Common myeloid progenitor, CD34-positive (primary cell): ENCODE measurements at places on chromosomes 12 and 14.
A peak's percentile ranks its signal among the peaks of the same experiment; 100 is the strongest.

DNA sequence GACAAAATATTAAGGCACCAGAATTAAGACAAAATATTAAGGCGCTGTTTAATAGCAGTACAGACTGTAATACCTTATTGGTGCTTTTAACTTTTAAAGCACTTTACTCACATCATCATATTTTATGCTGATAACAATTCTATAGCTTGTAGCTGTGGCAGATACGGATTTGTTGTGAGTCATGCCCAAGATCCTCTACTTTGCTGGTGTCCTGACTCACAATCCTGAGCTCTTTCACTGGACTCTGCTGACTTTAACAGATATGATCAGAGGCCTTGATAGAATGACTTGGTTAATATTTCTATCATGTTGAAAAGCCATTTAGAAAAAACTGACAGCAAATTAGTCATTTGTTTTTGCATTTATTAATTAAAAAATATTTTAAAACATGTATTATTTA lies 99.0 kb upstream of the PKP2 start:
- DNase-seq: no peak

- DNase-seq: no peak
Observed at GRCh38 chr12:27226407-27226929, 17.6 kb upstream of the STK38L start.

- DNase-seq: peak; percentile 75
Observed at GRCh38 chr12:11797317-11797913, 147.9 kb downstream of the ETV6 start.

- DNase-seq: no peak
Observed at GRCh38 chr12:123546281-123546680, 12.8 kb upstream of the RILPL1 start.

DNA sequence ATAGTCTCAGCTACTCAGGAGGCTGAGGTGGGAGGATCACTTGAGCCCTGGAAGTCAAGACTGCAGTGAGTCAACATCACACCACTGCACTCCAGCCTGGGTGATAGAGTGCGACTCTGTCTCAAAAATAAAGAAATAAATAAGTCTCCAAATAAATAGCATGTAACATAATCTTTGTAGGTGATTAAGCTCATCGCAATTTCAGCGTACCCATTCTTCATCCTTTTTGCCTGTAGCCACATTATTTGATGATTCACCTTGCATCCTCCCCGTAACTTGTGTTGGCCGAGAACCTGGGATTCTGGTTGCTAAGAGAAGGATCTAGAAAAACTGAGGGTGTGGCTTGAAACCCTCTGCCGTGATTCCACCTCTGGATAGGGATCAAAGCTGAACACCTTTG lies 115.1 kb downstream of the GALC start:
- no peak for DNase-seq

- DNase-seq: peak; percentile 38
Observed at GRCh38 chr12:127108360-127109215, 1158.4 kb upstream of the TMEM132C start.

GRCh38 chr12:62899568-62900390 lies 35.2 kb downstream of the PPM1H start:
- DNase-seq: no peak

DNA sequence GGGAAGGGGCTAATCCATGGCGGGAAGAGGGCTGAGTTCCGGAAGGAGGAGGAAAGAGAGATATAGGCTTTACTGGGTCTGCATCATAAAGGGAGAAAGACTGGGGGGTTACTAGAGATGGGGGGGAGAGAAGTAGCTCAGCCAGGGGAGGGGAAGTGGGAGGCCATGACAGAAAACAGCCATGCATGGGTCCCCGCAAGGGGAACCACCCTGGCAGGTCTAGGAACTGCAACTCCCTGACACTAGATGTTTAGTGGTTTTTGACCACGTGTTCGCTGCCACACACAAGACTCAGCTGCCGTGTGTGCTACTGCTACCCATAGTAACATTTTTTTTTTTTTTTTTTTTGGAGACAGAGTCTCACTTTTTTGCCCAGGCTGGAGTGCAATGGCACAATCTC lies 145.0 kb downstream of the RIMBP2 start:
- peak; percentile 79 for DNase-seq

DNA sequence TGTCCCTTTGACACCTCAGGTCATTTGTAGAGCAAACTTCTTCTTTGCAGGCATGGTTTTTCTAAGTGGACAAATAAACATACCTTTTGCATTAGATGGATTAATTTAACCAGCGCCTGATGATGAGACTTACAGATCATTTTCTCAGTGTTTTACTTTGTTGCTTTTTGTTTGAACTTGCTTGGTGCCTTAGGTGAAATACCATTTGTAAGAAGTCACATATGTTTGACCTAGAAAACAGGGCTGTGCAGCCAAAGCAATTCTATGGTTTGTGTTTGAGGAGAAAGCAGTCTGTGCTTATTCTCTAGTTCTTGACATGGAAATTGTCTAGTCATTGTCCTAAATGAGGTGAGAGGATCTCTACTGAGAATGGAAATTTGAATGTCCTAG lies 111.1 kb downstream of the DIP2B start:
- no peak for DNase-seq

- DNase-seq: no peak
Observed at GRCh38 chr14:66242001-66242400, 244.2 kb upstream of the CCDC196 start.

DNA sequence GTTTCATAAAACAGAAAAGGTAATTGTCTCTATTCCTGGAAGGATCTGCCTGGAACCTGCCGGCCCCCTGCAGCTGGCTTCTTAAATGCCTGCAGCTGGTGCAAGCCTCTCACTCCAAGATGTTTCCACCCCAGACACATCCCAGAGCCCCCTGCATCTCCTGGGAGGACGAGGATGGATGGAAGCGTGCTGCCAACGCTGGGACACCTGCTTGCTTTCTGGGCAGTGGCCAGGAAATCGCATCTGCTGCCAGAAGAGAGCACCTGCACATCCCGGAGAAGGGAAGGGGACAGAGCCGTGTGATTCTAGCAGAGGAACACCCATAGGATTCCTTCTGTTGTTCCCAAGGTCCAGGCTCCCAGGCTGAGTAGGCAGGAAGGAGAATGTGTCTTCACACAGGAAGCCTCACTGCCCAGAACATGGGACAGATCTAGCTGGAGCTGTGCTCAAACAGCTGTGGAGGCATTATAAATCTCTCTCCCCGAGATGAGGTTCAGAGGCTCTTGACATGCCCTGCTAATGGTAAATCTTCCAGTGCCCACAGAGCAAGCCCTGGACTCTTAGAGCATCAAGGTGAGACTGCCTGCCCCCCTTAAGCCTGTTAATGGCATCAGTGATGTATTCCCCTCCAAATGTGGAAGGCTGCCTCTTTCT lies 138.8 kb upstream of the MAP1LC3B2 start:
- no peak for DNase-seq

DNA sequence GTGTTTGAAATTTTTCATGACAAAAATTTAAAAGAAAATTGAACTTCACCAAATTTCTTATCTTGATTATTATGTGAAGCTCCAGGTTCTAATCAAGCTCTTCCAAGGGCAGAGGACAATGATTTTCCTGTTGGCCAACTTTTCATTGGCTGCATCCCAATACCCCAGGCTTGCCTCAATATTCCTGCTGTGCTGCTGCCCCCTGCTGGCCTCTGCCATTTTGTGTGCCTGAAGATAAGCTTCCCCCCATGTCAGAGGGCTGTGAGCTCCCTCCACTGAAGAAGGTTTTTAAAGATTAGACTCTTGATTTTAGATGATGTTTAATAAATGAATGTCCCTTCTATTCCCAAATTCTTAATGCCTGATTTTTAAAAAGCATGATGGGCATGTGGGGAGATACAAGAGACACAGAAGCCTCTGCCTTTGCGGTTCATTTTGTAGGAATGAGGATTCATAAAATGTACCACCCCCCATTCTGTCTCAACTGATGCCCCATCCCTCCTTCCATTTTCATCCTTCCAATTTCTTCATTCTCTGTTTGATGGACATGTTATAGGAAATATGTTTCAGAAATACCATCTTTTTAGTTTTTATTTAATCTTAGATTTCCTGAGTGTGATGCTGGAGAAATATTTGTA lies 76.7 kb upstream of the RGS6 start:
- peak; percentile 50 for DNase-seq

DNA sequence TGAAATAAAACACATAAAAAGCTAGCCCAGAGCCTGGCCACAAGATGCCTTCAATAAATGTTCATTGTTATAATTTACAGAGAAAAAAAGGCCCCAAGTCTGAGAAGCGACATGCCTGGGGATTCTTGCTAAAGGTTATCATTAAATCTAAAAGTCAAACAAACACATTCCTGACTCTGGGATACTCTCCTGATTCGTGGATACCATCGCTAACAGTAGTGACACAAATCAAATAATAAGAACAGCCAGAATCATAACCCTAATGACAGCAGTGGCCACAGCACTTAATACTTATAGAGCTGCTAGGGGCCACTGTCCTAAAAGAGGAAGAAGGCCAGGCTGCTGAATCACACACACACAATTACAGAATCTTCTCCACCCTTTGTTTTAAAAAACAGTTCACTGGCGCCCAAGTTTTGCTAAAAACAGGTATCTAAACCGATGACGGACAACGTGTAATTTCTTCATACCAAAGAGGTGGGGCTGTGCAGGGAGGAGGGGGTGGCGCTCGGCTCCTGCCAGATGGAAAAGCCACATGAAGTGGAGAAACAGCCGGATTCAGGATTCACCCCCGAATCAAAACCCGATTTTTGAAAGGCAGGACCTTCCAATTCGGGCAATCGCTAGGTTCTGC lies 1.2 kb downstream of the CLIP1 start:
- DNase-seq: peak; percentile 75

DNA sequence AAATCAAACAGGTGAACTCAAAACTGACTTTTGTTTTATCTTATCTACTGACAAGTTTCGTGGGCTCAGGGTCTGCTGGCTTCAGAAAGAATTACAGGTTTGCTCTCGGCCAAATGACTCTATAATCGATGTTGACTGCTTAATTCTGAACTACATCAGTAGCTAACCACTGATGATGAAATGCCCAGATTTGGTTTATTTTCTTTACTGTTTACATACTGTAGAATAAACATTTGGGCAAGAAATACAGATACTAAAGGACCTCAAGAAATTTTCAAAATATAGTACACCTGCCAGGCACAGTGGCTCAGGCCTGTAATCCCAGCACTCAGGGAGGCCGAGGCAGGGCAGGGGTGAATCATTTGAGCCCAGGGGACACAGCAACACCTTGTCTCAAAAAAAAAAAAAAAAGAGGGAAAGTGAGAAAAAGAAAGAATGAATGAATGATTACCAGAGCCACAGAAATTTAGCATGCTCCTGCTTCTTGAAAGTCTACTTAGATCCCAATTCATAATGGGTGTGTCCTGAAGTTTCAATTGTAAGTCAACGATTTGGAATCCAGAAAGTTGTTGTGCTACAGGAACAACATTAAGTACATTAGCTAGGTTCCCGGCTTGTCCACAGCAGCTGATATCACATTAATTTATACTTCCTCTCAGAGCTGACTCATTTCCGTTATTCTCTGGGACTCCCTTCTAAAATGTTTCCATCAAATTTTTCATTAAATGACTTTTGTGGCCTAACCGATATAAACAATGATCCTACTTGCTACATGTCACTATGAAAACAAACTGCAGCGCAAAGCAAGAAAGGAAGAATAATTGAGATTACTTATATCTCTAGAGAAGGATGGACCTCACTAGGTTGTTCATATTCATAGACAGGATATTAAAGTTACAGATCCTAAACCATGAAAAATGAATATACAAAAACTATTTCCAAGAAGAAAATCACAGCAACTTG lies 134.3 kb downstream of the MED13L start:
- DNase-seq: peak; percentile 79

- DNase-seq: no peak
Observed at GRCh38 chr14:64929014-64929359, 13.6 kb downstream of the GPX2 start.
